RWPE1 (cell line): ENCODE measurements at places on chromosomes 7 and 10.

- no peak for DNase-seq
Observed at GRCh38 chr7:154372011-154372601, 319.9 kb downstream of the DPP6 start.

- DNase-seq = no peak
Observed at GRCh38 chr7:112581529-112581928, 100.7 kb downstream of the LSMEM1 start.

- DNase-seq = no peak
Observed at GRCh38 chr10:84522612-84523462, 194.4 kb downstream of the CCSER2 start.

GRCh38 chr7:137825489-137825888 is 21.3 kb downstream of the DGKI start:
- no peak for DNase-seq

- DNase-seq = no peak
Observed at GRCh38 chr10:61612009-61612408, 50.7 kb upstream of the CABCOCO1 start.

- no peak for DNase-seq
Observed at GRCh38 chr10:49663596-49663995, 15.9 kb upstream of the C10orf53 start.

DNA sequence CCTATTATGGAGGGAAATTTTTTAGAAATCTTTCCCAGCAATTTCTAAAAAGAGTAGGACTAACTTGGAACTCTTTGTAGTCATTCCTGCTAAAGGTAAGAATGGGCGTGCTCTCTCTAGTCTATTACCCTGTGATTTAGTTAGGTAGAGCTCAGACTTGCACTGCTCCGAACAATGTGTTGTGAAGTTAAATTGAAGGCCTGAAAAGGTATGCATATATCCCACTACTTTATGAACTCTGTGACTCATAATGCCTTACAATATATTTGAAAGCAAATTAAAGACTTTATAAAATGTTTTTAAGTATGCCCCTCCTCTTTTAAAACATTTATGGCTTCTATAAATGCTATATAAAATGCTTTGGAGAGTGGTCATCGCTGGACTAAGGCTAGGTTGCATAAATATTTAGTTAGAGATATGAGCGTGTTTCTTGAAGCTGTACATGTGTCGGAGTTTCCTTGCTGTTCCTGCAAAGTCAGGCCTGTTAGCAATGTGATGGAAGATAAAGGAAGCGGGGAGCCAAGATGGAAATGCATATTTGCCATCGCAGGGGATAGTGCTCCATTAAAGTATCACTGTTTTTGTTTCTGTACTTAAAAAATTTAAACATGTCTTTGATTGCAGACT is 761.4 kb downstream of the LRMDA start:
- DNase-seq = no peak
